ENCODE measurements at places on chromosomes 7 and 10.

- no peak for DNase-seq
Measured at GRCh38 chr7:82605247-82605864, 161.8 kb upstream of the CACNA2D1 start.

DNA sequence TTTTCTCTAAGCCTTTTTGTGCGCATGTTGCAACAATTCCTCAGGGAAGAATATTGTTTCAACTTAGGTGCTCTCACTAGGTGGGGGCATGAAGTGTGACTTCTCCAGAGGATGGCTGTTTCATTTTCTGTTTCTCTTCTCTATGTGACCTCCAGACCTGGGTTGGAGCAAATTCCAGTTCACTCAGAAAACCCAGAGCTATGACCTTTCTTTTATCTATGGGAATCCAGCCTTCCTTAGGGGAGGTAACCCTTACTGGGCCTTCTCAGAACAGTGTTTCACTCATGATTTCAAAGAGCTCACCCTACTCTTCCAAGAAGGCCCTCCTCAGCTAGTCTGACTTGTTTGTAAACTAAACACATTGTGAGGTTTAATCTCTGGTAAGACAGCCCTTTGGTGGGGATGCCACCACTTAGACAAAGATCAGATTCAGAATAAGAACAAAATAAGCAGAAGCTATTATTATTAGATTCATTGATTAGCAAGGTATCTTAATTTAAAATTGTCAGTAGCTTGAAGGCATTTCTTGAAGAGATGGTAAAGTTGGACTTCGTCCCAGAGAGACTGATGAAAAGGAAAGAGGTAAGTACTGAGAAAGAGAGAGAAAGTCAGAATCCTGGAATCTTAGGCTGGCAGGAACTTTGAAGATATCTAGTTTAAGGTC is 16.6 kb upstream of the TAS2R60 start:
- no peak for DNase-seq

- DNase-seq: no peak
Measured at GRCh38 chr7:33511778-33512177, 382.4 kb downstream of the BBS9 start.

- no peak for DNase-seq
Measured at GRCh38 chr7:13411151-13411550, 578.3 kb downstream of the ETV1 start.

- DNase-seq: peak; percentile 8
Measured at GRCh38 chr10:131790021-131790420, 110.8 kb upstream of the PPP2R2D start.

DNA sequence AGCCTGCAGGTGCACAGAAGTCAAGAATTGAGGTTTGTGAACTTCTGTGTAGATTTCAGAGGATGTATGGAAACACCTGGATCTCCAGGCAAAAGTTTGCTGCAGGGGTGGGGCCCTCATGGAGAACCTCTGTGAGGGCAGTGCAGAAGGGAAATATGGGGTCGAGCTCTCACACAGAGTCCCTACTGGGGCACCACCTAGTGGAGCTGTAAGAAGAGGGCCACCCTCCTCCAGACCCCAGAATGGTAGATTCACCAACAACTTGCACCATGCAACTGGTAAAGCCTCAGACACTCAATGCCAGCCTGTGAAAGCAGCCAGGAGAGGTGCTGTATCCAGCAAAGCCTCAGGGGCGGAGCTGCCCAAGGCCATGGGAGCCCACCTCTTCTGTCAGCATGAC is 205.8 kb downstream of the CCSER2 start:
- no peak for DNase-seq

Measured in stimulated activated CD4-positive, alpha-beta T cell treated with anti-CD3 and anti-CD28 coated beads, Interleukin-12 subunit alpha, Interleukin-12 subunit beta, amount 100 ng/mL, for 4 hours (primary cell).